ENCODE measurements at places on chromosomes 4 and X.

DNA sequence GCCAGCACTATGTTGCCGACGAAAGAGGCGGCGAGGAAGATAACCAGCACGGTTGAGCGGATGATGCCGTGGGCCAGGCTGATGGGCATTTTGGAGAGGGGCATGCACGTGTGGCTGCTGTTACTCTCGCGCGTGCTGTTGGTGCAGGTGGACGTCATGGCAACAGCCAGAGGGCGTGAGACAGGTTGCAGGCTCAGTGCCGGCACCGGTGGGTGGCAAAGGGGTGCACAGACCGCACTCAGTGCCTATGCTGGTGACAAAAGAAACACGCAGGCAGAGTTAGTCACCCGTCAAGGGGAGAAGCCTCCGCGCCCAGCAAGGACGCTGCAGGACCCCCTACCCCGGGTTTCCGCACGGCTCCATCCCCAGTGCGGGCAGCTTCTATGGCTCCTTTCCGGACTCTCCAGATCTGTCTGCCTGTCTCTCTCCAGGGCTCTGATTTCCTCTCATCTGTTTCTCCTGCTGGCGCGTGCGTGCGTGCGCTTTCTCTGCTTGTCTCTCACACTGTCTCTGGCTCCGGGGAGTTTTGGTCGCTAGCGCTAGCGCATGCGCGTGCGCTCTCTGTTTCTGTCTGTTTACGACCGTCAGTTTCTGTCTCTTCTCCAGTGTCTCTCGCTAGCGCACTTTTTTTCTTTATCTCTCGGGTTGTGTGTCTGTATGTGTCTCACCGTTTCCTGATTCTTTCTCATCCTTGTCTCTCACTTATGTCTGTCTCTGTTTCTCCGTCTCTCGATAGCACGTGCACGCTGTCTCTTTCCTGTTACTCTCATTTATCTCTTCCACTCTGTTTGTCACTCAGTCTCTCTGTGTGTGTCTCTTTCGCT lies 2.1 kb downstream of the GPR101 start:
- peak; percentile 60 for DNase-seq

DNA sequence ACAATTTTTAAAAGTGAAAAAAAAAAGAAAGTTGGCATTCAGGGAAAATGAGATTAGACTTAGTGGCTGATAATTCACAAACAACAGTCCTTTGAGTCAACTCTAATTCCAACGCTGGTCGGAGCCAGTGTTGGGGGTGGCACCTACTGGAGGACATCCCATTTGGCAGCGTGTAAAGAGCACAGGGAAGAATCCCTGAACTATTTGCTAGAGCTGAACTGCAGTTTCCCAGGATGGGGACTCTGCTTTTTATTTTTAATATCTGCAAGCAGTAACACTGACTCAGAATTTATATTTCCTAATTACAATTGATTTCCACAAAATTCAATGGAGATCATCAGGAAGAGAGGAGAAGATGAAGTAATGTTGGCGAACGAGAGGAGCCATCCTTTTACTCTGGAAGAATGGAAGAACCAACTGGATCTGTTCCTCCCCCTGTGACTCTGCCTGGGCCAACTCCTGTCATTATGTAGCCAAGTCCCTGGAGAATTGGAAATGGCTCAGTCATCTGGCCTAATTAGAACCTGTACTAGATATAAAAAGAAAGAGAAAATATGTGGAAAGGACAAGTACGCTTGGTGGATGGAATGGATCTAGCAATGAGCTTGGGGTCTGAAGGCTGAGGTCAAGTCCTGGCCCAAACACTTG lies 76.7 kb downstream of the IRF2 start:
- no peak for DNase-seq

GRCh38 chrX:74500067-74500466 lies 78.8 kb downstream of the SLC16A2 start:
- no peak for DNase-seq

DNA sequence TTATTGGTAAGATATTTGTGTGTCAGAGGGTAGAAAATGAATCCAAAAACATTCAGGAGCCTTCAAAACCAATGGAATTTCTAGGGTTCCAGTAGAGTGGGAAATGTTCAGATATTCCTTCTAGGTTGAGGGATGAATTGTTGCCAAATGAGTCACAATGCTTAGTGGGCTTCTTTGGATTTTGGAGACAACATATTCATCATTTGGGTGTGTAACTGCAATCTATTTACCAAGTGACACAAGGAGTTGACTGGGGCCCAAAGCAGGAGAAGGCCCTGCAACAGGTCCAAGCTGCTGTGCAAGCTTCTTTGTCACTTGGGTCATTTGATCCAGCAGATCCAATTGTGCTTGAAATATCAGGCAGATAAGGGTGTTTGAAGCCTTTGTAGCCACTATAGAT lies 551.5 kb upstream of the PITX2 start:
- DNase-seq: peak; percentile 24

DNA sequence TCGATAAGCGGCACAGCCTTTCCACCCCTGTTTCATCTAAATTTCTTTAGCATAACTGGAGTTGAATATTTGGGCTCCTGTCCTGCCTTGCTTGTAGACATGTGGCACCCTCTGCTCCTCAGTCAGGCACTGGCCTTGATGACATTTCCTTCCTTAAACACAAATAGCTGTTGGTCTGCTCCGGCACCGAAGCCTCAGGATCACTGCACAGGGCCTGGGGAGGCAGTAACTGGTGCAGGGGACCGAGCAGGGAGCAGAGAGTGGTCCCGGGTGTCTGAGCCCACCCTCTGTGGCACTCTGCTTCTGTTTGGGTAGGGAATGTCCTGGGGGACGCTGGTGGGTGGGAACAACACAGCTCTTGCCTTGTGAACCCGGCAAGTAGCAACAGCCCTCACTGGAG lies 13.6 kb downstream of the RGS12 start:
- no peak for DNase-seq

DNA sequence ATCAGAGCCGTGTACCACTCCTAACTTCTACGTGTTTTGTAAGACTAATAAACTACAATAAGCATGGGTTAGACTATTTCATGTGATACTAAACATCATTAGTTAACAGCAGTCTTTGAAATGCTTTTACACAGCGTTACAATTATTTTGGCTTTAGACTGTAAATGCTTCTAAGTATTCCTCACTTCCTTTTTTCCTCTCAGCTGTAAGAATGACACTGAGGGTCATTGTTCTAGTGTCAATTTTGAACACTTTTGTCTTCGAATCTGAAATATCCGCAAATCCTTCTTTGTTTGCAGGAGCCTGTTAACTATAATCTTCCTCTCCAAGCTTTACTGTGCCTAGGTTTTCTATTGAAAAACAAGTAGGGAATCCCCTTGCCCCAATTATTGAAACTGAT lies 1.5 kb downstream of the ABCE1 start:
- peak; percentile 27 for DNase-seq

GRCh38 chr4:41360921-41361793 lies 104.4 kb downstream of the UCHL1 start:
- peak; percentile 64 for DNase-seq

DNA sequence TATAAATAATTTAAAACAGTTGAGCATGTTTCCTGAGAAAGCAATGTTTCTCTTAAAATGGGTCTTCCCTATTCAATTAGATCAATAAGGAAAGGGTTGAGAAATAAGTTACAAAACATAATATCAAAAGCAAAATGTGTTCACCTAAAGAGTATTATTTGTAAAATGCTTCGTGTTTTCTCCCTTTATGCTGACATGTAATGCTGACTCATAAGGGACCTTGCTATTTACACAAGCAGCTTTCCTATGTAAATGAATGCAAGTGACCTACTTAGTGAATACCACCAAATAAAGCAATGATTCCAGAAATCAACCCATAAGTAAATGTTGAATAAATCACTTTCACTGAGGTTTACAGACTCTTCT lies 91.5 kb downstream of the ELOVL6 start:
- peak; percentile 58 for DNase-seq

GRCh38 chr4:7740866-7741525 lies 198.7 kb downstream of the AFAP1 start:
- no peak for DNase-seq

- DNase-seq: no peak
Measured at GRCh38 chr4:153900426-153900825, 111.5 kb upstream of the SFRP2 start.

GRCh38 chr4:1990348-1990645 lies 18.5 kb downstream of the NELFA start:
- no peak for DNase-seq

DNA sequence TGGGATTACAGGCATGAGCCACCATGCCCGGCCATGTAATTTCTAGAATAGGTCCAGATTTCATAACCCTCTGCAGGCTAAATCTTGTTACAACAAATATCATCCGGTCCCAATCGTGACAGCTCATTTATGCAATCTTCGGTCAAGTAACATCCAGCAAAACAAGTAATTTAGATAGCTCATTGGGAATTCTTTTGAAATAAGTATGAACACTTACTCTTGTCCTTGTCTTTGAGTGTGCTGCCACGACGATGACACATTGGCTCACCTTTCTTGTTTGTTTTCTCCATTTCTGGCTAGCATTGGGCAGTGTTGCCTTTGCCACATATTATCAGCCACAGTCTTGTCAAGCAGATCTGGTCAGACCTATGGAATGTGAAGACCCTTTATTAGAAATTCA lies 92.0 kb downstream of the PHEX start:
- no peak for DNase-seq

- DNase-seq: peak; percentile 44
Measured at GRCh38 chr4:26069218-26069617, 155.2 kb downstream of the SMIM20 start.

- DNase-seq: no peak
Measured at GRCh38 chrX:153592966-153593688, 5.8 kb downstream of the CCNQ start.

- peak; percentile 41 for DNase-seq
Measured at GRCh38 chrX:17597836-17598439, 139.4 kb upstream of the SCML1 start.

- peak; percentile 1 for DNase-seq
Measured at GRCh38 chrX:129566073-129566472, 26.0 kb downstream of the OCRL start.

DNA sequence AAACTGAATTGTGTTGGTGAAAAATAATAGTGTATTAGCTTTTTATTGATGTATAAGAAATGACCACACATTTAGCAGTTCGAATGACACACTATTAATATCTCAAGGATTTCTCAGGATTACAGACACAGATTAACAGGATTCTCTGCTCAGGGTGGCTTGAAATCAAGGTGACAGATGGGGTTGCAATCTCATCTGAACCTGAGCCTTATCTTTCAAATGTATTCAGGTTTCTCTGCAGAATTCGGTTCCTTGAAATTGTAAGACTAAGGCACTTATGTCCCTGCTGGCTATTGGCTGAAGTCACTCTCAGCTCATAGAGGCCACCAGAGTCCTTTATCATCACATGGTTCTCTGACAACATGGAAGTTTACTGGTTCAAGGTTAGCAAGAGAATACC lies 1780.1 kb downstream of the ARAP2 start:
- no peak for DNase-seq

GRCh38 chr4:31236020-31236638 lies 516.0 kb downstream of the PCDH7 start:
- no peak for DNase-seq

GRCh38 chr4:78922207-78922606 lies 17.0 kb downstream of the PAQR3 start:
- peak; percentile 44 for DNase-seq

- peak; percentile 40 for DNase-seq
Measured at GRCh38 chrX:152632445-152633097, 5.1 kb upstream of the GABRQ start.

- DNase-seq: no peak
Measured at GRCh38 chrX:148872161-148872535, 371.7 kb downstream of the AFF2 start.

- DNase-seq: peak; percentile 95
Measured at GRCh38 chr4:84966382-84967242, at the start of gene WDFY3. TSS of gene WDFY3 (minus strand) at chr4:84966690. CDS start at chr4:84860591, 106,099 bp downstream.

DNA sequence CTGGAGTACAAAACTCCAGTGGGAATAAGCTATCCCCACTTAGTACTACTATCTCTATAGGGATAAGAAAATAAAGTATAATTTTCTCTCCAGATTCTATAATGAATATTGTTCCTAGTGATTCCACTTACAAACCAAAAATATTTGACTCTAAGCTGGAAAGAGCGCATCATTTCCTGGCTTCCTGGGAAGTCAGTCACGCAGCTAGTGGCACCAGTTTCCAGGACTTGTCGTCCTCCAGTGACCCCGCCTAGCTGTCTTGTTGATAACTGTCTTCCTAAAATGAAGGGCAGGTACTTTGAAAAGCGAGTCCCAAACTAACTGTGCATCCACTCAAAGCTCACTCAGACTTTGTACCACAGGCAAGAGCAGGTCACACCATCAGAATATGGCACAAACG lies 39.3 kb downstream of the LNX1 start:
- peak; percentile 60 for DNase-seq

DNA sequence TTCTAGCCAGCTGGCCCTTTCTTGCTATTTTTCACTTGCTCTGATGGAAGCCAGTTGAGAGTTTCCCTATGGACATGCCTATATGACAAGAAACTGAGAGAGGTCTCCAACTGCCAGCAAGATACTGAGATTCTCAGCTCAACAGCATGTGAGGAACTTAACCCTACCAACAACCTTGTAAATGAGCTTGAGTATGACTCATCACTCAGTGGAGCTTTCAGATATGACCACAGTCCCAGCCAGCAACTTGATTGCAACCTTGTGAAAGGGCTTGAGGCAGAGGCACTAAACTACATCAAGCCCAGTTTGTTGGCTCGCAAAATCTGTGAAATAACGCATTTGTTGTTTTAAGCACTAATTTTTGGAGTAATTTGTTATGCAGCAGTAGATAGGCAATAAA lies 175.8 kb downstream of the COMMD8 start:
- DNase-seq: peak; percentile 72

GRCh38 chr4:1839282-1839681 lies 16.7 kb downstream of the LETM1 start:
- DNase-seq: no peak

DNA sequence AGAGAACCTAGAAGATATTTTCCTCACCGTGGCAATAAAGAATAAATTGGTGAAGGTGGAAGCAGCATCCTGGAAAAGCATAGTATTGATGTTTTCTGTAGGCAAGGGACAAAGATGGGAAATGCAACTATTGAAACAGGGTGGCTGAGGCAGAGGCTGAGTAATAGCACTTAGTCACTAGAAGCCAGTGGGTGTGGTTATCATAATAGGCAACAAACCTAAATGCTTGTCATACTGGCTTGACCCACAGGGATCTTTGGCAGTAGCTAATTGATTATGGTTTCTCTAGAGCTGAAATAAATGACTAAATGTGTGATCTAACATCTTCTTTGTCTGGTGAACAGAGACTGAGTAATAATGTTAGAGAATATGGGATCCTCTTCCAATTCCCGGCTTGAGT lies 353.6 kb upstream of the RPS6KA3 start:
- peak; percentile 39 for DNase-seq

GRCh38 chr4:159689526-159689925 lies 586.6 kb downstream of the RAPGEF2 start:
- DNase-seq: no peak

GRCh38 chr4:188016754-188017153 lies 21.2 kb downstream of the ZFP42 start:
- no peak for DNase-seq

DNA sequence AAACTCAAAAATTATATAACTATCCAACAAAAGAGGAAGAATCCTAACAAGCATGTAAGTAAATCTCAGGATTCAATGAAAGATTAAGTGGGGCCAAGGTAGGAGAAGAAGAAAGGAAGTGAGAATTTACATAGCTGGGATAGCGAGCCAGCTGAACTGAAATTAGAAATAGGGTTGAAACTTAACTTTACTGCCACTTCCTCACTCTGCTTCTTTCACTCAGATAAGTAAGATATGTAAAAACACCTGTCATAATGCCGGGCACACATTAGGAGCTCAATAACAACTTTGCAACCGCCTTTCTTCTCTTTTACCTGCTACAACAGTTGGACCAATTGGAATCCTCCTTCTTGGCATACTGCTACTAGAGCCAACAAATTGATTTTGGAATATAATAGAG lies 129.4 kb downstream of the CNKSR2 start:
- DNase-seq: no peak

GRCh38 chr4:4427121-4427870 lies 40.4 kb downstream of the NSG1 start:
- DNase-seq: no peak

Measured in EH (cell line).